ENCODE measurements at places on chromosomes 3 and 15.

- no peak for DNase-seq
Observed at GRCh38 chr3:78736863-78737262, 1030.9 kb downstream of the ROBO1 start.

GRCh38 chr3:134407239-134407625 lies 33.0 kb upstream of the AMOTL2 start:
- DNase-seq = no peak

GRCh38 chr3:126620738-126621137 lies 34.2 kb downstream of the TXNRD3 start:
- no peak for DNase-seq

- no peak for DNase-seq
Observed at GRCh38 chr15:47514200-47514652, 203.1 kb upstream of the SEMA6D start.

GRCh38 chr3:57820479-57820878 lies 64.4 kb downstream of the SLMAP start:
- DNase-seq = no peak

DNA sequence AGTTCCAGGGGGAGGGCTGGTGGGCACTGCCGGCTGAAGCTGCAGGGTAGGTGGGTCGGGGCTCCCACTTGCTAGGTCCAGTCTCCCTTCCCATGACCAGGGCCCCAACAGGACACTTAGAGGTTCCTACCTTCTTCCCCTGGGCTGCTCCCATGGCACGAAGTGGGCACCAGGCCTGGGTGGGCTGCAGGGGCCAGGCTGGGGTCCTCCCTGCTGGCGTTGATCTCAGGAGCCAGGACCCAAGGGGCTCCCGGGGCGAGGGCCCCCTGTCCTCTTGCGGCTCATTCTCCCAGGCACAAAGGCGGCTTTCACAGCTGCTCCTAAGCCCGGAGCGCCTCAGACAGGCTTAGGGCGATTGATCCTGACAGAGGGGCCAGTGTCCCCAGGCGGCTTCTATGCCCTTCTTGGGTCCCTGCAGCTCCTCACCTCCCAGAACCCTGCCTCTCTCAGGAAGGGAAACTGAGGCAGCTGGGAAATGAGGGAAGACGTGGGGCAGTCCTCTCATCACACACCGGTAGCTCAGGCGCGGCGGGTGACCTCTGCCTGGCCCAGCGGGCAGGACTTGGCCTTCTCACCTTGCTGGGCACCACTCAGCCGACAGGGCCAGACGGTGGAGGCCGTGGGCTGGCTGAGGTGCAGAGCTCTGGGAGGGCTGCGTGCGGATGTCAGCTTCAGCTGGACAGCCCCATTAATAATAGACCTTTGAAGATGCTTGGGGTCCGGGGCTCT lies 39.6 kb downstream of the FAM3D start:
- DNase-seq = no peak
